ENCODE measurements at places on chromosomes 11 and 22.

DNA sequence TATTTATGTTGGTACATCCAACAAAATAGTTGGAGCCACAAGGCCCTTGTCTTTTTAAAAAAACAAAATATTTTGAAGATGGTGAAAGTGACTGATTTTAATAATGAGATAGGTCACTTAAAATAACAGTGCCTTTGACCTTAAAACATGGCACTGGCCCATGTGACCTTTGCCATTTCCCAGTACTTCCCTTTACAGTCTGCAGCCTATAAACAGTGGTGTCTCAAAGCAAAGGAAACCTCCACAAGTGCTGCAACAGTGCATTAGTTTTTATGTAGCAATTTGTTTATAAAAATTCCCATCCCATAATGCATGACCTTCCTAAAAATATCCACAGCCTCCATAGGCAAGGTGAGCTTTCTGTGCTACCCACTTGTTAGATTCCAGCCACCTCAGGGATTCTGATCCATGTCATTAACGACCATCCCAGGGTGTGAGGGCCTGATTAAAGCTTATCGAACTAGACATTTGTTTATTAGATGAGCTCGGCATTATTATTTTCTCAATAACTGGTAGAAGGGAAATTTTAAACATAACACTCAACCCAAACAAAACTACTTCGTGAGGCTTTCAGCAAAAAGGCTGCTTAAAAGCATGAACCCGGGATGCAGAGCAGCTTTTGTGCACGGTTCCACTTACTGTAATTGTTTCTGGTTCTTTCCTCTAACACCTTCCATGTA is 28.0 kb upstream of the CRKL start:
- no peak for DNase-seq

- DNase-seq, result peak; percentile 65
These were observed 50.8 kb downstream of the FBLN1 start for GRCh38 chr22:45553351-45554039.

GRCh38 chr11:33412241-33412640 is 155.1 kb downstream of the HIPK3 start:
- DNase-seq, result no peak

GRCh38 chr22:45991098-45991497 is 14.1 kb upstream of the WNT7B start:
- DNase-seq, result no peak

DNA sequence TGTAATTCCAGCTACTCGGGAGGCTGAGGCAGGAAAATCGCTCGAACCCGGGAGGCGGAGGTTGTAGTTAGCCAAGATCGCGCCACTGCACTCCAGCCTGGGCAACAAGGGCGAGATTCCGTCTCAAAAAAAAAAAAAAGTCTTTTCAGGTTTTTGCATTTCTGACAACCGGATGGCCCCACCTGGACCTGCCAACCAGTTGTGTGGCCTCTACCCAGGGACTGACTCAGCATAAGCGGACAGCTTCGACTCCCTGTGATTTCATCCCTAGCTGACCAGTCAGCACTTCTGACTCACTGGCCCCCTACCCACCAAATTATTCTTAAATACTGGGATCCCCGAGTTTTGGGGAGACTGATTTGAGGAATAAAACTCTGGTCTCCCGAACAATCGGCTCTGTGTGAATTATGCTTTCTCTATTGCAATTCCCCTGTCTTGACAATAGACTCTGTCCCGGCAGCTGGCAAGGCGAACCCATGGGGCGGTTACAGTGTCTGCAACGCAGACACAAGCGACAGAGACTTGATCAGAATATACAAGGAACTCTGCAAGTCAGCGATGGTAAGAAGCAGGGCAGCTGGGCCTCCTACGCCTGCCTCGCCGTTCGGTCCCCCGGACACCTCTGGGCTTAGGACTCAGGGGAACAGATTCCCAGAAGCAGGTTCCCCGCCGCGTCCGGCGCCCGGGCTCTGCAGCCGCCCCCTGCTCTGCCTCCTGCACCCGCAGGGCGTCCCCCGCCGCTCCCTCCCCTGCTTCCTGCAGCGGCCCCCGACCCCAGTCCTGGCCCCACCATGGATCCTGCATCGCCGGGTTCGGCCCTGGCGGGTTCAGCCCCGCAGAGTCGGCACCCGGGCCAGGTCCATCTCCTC is 741 bp upstream of the TALDO1 start:
- DNase-seq, result no peak

DNA sequence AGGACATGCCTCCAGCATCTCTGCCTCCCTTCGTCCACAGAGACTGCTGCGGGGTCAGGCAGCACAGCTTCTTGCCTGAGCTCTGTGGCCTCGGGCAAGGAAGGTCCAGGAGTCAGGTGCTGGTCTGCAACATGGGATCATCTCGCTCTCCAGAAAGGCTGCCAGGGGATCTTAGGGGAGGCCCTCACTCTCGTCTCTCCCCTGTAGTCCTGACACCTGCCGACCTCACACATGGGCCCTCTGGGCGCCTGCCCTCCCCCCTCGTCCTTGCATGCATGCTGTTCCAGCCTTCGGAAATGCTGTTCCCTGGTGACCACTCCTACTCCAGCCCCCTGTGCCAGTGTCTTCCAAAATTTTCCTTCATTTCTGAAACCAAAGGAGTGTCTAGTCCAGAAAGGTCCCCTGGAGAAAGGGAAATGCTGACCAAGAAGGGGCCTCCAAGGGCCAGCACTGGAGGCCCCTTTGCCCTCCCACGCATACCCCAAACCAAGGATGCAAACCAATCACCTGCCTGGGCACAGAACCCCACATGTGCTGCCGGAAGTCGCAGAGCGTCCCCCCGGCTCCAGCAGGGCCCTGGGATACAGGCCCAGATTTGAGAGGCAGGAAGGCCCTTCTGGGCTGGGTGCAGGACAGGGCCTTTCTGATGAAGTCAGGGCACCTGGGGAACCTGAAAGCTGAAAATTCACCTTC is 41.0 kb downstream of the IGF2 start:
- DNase-seq, result no peak

DNA sequence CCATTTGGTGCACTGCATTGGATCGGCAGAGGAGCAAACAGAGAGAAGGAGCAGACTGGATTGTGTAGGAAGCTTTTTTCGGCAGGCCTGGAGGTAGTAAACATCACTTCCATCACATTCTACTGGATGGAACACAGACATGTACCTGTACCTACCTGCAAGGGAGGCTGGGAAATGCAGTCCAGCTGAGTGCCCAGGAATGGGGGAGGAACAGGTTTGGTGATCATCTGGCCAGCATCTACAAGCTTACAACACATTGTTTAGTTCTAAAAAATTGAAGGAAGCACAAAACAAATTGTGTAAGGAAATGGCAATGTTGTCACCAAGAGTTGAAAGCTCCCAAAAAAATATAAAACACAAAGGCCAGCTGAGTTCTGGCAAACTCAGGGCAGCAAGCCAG is 19.1 kb downstream of the SMIM38 start:
- DNase-seq, result no peak

GRCh38 chr11:47186076-47186699 is at the start of gene PACSIN3:
TSS of gene PACSIN3 (minus strand) at chr11:47186434. CDS start at chr11:47182727, 3,707 bp downstream.
- peak; percentile 70 for DNase-seq

DNA sequence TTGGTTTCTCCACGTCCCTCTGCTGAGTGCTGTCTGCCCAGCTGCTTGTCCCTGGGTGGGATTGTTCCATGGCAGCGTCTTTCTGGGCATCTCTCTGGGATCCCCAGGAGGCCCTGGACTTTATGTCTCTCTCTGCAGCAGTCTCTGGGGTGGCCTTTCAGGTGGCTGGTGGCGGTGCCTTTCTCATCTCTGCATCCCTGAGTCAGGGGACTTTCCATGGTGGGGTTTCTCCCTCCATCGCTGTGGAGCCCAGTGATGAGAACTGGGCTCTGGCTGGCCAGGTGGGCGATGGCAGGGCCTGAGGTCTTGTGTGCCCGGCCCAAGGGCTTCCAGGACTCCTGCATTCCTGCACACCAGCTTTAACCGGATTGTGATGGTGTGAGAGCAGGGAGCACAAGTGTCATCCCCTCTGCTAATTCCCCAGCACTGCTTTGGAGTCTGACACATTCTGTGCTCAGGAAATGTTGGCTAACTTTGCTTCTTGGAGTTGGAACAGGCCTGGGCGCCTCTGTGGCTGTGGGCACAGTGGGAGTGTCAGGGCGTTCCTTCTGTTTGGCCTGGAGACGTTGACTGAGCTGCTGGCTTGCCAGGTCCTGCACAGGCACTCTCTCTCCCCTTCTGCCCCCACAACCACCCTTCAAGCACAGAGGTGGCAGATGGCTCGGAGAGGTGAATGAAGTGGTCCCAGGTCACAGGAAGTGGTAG is 27.9 kb downstream of the FAM83F start:
- no peak for DNase-seq

GRCh38 chr22:45210577-45210976 is 30.1 kb downstream of the KIAA0930 start:
- DNase-seq, result no peak

- DNase-seq, result no peak
These were observed 2.3 kb downstream of the CCDC85B start for GRCh38 chr11:65892661-65893317.

- DNase-seq, result no peak
These were observed 33.1 kb downstream of the EHF start for GRCh38 chr11:34653851-34654482.

- no peak for DNase-seq
These were observed 45.5 kb upstream of the GRIK4 start for GRCh38 chr11:120465921-120466534.

- DNase-seq, result no peak
These were observed 3.6 kb downstream of the SHANK3 start for GRCh38 chr22:50676180-50676636.

- no peak for DNase-seq
These were observed 130.7 kb downstream of the MN1 start for GRCh38 chr22:27670701-27671412.

DNA sequence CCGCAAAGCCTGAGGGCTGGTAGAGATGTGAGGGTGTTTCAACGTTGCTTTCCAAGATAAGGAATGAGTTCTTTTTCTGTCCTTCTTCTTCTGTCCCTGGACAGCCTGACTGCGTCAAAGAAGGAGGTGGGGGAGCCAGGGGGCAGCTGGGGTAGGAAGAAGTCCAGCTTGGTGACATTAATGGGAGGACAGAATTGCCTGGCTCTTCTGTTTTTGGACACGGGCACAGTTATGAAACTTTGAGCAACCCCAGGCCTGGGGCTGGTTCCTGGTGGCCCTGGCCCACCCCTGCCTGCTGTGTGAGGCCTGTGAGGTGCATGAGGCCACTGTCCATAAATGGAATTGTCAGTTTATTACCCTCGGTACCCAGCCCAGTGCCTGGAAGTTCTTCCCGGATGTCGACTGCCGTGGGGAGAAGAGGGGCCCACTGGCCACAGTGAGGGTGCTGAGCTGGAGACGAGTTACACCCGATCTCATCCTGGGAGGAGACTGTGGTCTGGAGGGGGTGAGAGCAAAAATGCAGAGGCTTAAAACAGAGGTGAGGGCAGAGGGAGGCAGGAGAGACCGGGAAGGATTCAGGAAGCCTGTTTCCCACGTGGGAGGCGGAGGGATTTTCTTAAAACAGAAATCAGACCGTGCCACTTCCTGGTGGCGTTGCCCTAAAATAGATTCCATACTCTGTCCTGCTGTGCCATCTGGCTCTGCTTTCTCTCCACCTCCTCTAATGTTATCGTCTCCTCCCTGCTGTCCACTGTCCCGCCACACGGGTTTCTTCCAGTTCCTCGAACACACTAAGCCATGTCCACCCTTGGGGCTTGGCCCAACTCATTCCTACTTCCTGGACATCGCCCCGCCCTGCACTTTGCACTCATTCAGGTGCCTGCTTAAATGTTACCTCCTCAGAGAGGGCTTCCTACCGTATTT is 59.7 kb upstream of the RASD2 start:
- no peak for DNase-seq

- no peak for DNase-seq
These were observed 29.8 kb downstream of the LMO2 start for GRCh38 chr11:33861941-33862589.

DNA sequence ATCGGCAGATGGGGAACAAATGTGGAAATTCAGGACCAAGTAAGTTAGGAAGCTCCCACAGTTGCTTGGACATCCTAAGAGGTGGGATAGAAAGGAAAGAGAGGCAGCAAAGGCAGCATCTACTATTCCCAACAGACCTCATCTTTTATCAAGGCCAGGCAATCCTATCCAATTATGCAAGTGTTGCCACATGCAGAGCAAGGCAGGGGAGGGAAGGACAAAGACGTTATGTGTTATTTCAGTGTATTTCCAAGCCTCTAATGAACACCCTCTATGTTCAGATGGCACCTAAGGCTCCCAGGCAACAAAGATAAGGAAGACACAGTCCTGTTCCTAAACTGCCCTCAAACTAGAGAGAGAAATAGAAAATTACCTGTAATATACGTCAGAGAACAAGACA is 9.2 kb downstream of the TIGD3 start:
- no peak for DNase-seq

DNA sequence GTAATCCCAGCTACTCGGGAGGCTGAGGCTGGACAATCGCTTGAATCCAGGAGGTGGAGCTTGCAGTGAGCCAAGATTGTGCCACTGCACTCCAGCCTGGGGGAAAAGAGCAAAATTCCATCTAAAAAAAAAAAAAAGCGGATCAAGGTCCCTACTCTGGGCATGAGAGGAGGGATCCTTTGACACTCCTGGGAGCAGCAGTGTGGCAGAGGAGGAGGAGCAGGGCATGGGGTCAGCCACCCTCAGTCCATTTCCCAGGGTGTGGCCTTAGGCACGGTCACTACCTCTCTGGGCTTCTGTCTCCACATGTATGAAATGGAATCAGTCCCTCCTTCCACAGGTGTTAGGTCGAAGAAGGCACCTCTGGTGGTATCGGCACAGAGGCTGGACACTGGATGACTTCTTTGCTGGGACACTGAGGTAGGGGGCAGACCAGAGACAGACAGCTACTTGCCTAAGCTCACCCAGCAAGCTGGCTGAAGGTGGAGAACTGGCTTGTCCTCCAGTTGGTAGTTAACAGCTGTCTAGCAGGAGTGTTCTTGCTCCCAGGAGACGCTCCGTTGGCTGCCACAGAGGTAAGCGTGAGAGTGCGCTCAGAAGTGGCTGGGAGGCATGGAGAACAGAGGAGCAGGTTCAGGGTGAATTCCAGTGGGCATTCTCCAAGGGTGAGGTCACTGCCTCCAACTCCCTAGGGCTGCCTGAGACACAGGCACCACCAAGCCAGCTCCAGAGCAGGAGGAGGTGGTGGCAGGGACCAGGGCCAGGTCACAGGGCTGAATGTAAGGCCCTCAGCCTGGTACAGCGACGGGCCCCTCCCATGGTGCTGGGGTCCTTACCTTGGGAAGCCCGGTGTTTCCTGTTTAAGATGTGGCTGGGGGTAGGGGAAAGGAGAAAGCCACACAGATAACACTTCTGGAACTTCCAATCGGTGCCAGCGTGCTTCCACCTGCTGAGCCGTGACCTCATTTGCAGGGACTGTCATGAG is 19.5 kb downstream of the TXN2 start:
- no peak for DNase-seq

GRCh38 chr22:23913306-23913660 is 19.1 kb downstream of the MIF start:
- peak; percentile 43 for DNase-seq

GRCh38 chr11:36371181-36371580 is 75.1 kb downstream of the PRR5L start:
- DNase-seq, result no peak

DNA sequence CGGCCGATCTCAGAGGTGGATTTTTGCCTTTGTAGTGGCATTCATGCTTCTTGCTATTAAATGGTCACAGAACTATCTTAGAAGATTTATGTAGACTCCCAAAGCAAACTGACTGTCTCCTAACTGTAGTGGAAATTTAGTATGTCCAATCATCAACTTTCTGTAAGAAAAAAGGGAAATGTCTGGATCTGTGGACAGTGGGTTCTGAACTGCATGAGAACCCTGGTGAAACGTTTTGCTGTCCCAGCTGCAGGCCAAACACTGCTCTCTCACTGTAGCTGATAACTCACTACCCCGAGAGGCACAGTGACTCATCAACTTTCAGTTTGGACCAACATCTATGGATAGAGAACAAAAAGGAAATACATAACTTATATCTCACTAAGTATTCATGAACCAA is 387.1 kb downstream of the SOX6 start:
- DNase-seq, result no peak
